ENCODE measurements at places on chromosomes 16 and 17.

GRCh38 chr16:88415713-88416323 is 33.1 kb downstream of the ZNF469 start:
- no peak for DNase-seq

- DNase-seq, result no peak
These were observed 106.4 kb downstream of the YPEL2 start for GRCh38 chr17:59437791-59438281.

DNA sequence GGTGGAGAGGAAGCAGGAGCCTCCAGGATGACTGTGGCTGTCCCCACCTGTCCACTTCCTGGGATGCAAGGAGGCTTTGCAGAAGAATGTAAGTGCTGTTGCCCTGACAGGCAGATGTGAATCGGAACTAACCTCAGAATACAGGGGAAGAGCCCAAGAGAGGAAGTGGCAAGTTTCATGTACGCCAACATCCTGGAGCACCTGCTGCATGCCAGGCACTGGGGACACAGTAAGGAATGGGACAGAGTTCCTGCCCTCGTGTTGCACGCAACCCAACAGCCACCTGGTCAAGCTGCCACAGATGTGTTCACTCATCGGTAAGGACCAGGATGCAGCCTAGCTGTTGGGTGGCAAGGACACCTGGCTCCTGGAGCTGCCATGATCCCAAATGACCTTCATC is 98.6 kb upstream of the RPL38 start:
- DNase-seq, result no peak

GRCh38 chr16:17278988-17279387 is 191.8 kb downstream of the XYLT1 start:
- no peak for DNase-seq

DNA sequence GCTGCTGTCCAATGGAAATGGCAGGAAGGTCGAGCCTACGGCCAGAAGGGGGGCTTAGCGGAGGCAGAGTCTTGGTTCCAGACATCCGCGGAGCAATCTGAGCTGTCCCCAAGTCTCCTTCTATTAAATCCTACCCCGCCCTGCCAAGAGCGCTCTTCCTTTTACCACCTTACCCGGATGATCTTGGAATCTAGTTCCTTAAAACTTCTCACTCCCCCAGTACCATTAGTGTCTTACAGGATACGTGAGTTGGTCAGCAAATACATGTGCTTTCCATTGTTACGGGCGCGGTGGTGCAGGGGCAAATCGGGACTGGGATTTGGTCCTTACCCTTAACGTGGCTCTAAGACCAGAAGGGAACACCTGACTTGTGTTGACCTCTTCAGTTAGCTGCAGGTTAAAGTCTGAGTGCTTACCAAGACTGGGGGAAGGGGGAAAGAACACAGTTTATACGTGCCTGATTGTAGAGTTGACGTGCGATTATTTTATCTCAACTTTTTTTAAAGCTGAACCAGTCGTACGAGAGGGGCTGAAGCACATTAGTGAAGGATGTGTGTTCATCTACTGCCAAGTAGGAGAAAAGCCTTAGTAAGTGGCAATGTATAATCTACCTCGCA is 495 bp downstream of the TXNDC17 start:
- DNase-seq, result no peak

GRCh38 chr17:41968676-41969075 is 2.1 kb downstream of the CNP start:
- no peak for DNase-seq

DNA sequence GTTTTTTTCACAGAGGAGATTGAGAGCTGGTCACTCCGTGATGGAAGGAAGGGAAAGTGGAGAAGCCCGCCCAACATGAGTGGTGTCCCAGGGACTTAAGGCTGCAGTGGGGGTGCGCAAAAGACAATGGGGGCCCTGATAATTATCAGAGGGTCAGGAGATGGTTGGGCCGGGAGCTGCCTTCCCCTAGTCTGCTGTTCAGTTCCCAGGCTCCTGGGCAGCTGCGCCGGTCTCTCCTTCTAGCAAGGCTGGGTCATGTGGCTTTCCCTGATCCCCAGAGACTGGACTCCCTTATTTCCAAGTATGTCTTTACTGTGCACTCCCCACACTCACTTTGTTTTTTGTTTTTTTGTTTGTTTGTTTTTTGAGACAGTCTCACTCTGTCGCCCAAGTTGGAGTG is 16.2 kb downstream of the CYGB start:
- DNase-seq, result no peak

GRCh38 chr16:90018652-90019542 is at the start of gene DBNDD1:
DBNDD1 (minus strand) TSS chr16:90019456; CDS start chr16:90019341, 115 bp downstream.
- DNase-seq, result peak; percentile 77

DNA sequence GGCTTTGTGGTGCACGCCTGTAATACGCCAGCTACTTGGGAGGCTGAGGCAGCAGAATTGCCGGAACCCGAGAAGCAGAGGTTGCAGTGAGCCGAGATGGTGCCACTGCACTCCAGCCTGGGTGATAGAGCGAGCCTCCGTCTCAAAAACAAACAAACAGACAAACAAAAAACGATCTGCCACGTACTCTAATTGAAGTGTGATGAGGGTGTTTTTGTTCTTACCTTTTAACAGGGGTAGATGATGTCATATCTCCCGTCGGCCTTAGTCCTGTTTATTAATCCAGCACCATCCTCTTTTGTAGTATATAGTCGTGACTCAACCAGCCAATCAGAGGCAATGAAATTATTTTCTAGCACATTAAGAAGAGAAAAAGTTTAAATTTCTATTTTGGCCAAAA is 58.5 kb downstream of the IQCK start:
- DNase-seq, result no peak

- no peak for DNase-seq
These were observed 302.7 kb downstream of the MAP2K6 start for GRCh38 chr17:69717214-69717613.

Data from retina (tissue), 1 donor.